ENCODE measurements at places on chromosomes 1 and 21. TPM values are rescaled to one million over a fixed set of nuclear protein-coding genes. Genes with fewer than 3 reads are reported as not detected.
A peak's percentile ranks its signal among the peaks of the same experiment; 100 is the strongest.

- DNase-seq: no peak
Measured at GRCh38 chr1:184156521-184157393, 105.2 kb downstream of the TSEN15 start.

GRCh38 chr1:173341307-173341706, 134.2 kb upstream of the TNFSF4 start:
- no peak for DNase-seq

DNA sequence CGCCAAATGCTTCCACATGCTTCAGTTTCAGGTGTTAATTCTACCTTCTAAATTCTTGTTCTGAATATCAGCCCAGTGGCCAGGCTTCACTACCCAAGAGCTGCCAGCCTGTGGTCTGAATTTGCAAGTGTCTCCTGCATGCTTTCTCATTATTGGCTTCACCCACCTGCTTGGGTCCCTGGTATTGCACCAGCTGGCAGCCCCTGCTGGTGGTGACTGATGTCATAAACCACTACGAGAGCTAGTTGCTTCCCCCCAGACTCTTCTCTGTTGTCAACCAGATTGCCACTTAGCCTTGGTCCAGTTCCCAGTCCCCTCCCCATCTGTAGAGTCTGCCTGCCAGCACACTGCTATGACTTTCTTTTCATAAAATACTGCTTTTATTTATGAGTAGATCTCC, 197.7 kb upstream of the DUSP10 start:
- no peak for DNase-seq

The NBPF26 gene
- polyA plus RNA-seq: 15.7 TPM

DNA sequence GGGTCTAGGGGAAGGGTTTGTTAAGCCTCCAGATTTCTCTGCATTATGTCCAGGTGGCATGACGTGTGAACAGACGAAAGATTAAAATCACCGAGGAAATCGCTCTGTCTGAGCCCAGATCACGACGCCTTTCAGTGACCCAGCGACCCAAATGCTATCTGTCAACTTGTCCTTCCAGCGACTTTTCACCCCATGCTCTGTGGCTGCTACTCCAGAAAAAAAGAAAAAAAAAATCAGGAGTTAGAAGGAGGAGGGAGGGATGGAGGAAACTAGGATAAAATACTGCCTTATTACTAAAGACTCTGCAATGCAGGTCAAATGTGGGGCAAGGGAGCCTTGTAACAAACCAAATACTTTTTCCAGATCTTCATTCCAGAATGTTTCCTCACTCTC, 352.0 kb downstream of the NUF2 start:
- peak; percentile 24 for DNase-seq

The LCE6A gene
- not detected for polyA plus RNA-seq

The CHD5 gene
- polyA plus RNA-seq: 0.08 TPM

The CHI3L1 gene
- 0.95 TPM for polyA plus RNA-seq

- DNase-seq: peak; percentile 76
Measured at GRCh38 chr1:205477759-205478247, 22.0 kb upstream of the BLACAT1 start.

DNA sequence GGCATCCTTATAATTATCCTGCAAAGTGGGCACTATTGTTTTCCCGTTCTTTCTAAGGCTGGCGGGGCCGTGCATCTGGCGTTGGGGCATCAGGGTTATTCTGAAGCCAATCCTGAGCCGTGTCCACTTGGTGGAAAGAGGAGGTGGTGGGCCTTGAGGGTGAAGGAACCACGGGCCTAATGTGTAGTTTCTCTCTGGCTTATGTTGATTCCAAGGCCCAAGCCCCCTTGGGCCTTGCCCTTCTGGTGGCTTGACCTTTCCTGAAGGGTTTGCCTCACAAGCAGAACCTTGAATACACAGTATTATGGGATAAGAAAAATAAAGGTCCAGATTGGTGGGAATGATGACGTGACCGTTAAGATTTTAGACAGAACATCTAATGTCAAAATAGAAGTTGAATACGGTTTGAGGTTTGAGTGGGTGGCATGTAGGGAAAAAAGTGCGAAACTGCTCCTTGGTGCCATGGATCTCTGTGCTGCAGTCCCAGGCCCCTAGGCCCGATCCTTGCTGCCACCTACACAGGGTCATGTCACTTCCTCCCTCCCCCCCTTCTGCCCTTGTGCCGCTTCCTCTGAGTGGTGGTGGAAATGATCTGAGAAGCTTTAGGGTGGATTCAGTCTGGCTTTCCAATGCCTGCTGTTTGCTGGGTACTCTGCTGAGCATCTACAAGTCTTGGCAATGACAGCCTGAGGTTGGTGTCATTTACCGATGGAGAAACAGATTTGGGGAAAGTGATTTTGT, 90.5 kb downstream of the PRDM2 start:
- no peak for DNase-seq

GRCh38 chr21:35222541-35222941, 173.4 kb upstream of the RUNX1 start:
- no peak for DNase-seq

- DNase-seq: no peak
Measured at GRCh38 chr1:223245411-223245810, 102.4 kb upstream of the TLR5 start.

The LY9 gene
- 0.84 TPM for polyA plus RNA-seq

- no peak for DNase-seq
Measured at GRCh38 chr1:23980728-23981070, 572 bp upstream of the SRSF10 start.

The L1TD1 gene
- polyA plus RNA-seq: 8.4 TPM

The WNT2B gene
- polyA plus RNA-seq: 6.1 TPM

The MAPKAPK2 gene
- 68.5 TPM for polyA plus RNA-seq

The GJB4 gene
- not detected for polyA plus RNA-seq

All from left lung (tissue), 14 donors.